CD4-positive, alpha-beta T cell treated with Interleukin-6 at 100 ng/mL for 8 hours (primary cell): ENCODE measurements at places on chromosomes 16 and 17.

DNA sequence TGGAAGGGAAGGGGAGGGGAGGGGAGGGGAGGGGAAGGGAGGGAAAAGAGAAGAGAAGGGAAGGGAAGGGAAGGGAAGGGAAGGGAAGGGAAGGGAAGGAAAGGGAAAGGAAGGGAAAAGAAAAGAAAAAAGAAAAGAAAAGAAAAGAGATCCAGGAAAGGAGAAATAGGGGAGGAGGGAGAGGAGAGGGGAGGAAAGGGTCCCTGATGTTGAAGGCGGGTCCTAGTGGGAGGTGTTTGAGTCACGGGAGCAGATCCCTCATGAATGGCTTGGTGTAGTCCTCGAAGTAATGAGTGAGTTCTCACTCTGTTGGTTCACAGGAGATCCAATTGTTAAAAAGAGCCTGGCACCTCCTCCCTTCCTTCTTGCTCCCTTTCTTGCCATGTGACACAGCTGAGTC, 6.9 kb upstream of the USP31 start:
- DNase-seq, result no peak

GRCh38 chr16:65336160-65336559, 214.3 kb upstream of the CDH11 start:
- no peak for DNase-seq

DNA sequence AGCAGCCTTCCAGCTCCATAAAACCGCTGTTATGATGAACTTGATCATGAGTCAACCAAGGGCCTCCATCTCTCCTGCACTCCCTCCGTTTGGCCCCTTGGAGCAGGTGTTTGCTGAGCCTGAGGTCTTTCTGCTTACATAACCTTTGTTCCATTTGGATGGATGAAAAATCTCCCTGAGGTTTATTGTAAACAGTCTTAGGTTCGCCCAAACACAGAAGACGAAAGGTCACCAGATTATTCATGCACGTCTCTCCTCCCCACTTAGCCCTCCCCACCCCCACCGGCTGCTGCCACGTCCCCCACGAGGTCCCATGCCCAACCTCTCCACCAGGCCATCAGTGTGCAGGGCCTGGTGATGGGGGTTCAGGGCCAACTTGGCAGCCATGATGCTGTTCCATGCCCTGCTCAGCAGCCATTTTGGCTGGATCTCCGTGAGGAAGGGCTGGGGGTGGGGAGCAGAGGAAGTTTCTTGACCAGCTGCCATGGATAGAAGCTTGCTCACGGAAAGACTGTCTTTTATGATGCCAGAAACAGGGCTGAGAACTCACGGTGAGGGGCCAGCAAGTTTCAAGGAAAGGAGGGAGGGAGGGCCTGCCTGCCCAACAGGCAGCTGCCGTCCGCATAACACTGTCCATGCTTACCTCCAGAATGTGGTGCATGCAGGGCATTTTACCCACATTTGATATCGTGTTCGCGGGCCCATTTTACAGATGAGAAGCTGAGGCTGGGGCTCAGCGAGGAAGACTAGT, 47.8 kb upstream of the FOXF1 start:
- no peak for DNase-seq

DNA sequence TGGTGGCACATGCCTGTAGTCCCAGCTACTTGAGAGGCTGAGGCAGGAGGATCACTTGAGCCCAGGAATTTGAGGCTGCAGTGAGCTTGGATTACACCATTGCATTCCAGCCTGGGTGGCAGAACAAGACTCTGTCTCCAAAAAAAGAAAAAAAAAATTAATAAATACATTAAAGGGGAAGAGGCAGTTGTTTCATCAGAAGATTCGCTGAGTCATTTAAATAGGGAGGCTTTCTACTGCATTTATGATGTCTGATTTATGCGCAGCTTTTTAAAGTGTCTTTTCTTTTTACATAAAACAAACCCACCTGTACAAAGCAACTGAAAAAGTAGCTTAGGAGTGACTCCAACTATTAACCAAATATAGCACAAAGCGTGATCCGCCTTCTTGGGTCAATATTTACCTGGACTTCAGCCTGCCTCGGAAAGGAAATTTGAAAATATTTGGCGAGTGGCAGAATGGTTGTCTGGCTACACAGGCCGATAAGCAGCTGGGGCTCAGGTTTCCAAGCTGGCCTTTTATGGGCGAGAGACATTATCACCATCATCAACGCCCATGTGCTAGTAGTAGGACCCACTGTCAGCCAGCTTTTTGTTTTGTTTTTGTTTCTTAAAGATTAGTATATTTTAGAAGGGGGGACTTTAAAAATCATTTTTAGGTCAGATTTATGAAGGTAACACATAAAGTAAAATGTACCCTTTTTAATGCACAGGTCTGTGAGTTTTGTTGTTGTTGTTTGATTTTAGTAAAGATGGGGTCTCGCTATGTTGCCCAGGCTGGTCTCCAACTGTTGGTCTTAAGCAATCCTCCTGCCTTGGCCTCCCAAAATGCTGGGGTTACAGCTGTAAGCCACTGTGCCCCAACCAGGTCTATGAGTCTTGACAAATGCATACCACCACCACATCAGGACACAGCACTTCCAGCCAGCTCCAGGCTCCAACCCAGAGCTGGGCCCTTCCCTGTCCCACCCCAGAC, 42.5 kb upstream of the RASD1 start:
- DNase-seq, result no peak

DNA sequence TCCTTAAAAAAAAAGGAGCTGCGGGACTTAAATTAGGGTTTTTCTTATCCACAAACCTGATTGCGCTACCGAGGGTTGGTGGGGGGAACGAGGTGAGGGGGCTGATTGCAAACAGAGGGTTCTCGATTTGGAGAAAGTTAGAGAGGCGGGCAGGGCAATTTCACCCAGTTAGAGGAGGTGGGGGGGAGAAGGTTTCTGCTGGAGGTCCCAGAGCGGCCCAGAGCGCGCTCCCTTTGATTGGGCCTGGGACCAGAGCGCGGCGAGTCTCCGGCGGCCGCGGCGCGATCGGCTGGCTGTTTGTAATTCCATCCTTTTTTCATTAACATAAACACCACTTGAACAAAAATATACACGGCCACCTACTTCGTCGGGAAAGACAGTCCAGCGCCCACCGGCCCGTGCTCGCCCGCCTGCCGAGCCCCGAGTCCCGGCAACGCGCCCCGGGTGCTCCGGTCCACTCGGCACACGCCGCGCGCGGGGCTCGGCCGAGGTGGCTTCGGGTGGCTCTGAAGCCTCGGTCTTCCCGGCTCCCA, 13.3 kb upstream of the FOXF1 start:
- DNase-seq, result no peak

GRCh38 chr17:32551186-32551955, 64.6 kb downstream of the CDK5R1 start:
- DNase-seq, result peak; percentile 27

GRCh38 chr17:73600103-73600871, 44.0 kb downstream of the SDK2 start:
- no peak for DNase-seq

- DNase-seq, result no peak
Measured at GRCh38 chr16:11159282-11159681, 96.7 kb downstream of the SOCS1 start.

DNA sequence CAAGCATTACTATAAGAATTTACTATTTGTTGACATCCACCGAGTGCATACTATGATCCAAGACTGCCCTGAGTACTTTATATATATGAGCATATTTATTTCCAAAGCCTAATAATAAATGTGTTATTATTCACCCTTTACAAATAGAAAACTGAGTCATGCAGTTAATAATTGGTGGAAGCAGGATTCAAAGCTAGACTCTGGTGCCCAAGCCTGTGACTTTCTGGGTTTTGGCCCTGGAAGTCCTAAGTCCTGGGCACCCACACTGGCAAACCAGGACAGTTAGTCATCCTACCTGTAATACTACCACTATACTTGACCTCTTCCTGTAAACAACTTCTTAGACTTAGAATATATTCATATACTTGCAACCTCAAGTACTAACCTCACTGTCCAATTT, 257.4 kb upstream of the IRX5 start:
- no peak for DNase-seq

GRCh38 chr17:13359774-13360173, 242.0 kb downstream of the HS3ST3A1 start:
- no peak for DNase-seq

DNA sequence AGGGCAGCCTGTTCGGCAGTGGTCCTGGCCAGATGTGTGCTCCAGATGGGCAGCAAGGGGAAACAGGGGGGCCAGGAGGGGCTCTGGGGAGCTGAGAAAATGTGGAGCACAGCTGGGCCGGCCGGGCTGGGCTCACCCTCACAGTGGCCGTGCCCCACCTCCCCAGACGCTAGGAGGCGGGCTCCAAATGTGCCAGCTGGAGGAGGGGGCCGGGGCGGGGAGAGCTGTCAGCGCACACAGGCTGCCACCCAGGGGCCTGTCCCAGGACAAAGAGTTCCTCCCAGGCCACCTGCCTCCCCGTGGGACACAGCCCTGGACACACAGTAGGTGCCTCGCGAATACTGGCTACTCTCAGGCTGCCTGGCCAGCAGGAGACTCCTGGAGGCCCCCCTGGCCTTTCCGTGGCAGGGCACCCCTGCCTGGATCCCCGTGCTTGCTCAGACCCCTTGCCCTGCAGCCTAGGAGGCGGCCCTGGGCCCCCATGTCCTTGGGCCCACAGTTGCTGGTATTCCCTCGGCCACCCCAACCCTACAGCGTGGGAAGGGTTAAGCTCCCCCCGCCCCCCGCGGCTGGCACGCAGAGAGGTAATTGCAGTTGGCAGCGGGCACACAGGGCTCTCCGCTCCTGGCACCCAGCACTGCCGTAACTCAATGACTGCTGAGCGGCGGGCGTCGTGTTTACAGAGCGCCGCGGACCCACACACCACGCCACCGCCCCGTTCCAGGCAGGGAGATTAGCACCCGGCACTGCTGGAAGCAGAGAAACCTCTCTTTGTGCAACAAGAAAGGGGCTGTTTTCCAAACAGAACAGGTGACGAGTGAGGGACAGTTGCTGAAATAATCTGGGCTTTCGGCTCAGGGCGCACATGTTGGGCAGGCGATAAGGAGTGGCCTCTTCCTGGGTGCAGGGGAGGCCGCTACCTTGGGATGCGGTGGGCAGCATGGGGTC, 32.2 kb downstream of the BAHCC1 start:
- no peak for DNase-seq

DNA sequence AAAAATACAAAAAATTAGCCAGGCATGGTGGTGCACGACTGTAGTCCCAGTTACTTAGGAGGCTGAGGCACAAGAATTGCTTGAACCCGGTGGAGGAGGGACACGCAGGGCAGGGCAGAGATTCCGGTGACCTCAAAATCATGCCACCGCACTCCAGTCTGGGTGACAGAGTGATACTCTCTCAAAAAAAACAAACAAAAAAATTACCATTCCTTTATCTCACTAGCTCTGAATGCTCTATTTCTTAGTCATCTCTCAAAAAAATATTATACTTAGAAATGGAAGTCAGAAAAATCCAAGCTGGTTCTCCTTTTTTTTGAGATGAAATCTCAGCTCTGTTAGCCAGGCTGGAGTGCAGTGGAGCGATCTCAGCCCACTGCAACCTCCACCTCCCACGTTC, 40.8 kb downstream of the SPOP start:
- DNase-seq, result no peak

DNA sequence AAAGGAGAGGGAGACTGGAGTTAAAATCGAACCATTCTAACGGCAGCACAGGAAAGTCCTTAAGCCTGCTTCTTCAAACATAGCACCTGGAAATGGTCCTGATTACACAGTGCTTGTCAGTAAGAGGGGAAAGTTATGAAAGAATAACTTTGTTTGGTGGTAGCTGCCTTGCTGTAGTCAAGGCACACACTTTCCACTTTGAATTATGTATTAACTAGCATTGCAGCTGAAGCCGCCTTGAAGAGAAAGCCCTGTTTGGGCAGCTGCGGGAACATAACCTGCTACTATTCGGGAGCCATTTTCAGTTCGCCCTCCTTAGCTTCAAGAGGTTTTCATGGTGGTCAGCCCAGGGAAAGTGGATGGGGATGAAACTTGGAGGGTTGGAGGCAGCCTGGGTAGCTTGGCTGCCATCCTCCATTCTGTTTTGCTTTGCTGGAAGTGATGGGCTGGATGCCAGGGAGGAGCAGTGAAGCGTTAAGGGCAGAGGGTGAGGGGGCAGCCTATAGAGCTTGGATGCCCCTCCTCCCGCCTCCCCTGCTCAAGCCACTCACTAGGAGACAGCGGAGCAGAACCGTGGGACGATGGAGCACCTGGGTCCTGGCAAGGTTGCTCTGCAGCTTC, 5.3 kb upstream of the HAS3 start:
- DNase-seq, result no peak

GRCh38 chr17:57861000-57861789, 11.4 kb upstream of the MRPS23 start:
- DNase-seq, result peak; percentile 29

- DNase-seq, result no peak
Measured at GRCh38 chr16:20401475-20402016, 3.0 kb downstream of the PDILT start.

GRCh38 chr17:78127239-78127887, 1.2 kb downstream of the TMC6 start:
- DNase-seq, result peak; percentile 74

DNA sequence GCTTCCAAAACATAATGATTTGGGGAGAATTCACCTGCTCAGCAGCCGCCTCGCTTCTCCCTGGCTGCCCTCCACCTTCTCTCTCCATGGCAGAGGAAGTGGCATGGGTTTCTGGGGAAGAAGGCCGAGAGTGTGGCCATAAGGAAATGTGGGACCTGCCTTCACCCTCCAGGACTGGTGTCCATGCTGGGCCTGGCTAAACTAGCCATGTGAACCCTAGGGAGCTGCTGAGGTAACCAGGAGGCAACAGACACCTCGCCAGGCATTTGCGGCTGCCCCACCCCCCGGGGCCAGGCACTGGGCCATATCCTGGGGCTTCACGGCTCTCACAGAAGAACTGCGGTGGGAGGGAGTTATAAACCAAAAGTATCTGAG, 9.9 kb upstream of the CMTM4 start:
- no peak for DNase-seq

DNA sequence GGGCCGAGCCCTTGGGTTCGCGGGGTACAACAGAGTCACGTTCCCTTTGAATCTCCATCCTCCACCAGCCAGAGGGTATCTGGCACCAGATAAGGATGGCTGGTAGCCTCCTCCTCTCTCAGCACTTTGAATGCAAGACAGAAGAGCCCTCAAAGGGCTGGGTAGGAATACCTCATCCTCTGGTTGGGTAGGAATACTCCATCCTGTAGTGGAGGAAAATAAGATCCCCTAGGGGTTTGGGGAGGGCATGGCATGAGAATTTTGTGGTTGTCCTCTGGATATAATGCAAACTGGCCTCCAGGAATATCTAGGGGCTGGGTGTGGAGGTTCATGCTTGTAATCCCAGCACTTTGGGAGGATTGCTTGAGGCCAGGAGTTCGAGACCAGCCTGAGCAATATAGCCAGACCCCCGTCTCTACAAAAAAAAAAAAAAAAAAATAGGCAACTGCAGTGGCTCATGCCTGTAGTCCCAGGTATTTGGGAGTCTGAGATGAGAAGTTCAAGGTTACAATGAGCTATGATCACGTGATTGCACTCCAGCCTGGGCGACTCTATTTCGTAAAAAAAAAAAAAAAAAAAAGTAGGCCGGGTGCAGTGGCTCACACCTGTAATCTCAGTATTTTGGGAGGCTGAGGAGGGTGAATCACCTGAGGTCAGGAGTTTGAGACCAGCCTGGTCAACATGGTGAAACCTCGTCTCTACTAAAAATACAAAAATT, 2.7 kb downstream of the IGFBP4 start:
- no peak for DNase-seq
